ENCODE measurements at places on chromosomes 1 and 21. TPM values are rescaled to one million over a fixed set of nuclear protein-coding genes. Genes with fewer than 3 reads are reported as not detected.

Gene FBLIM1
- 103 TPM for total RNA-seq

Gene ACADM
- total RNA-seq, result 65.1 TPM

Gene RIMS3
- 31.0 TPM for total RNA-seq

Gene ST6GALNAC5
- 2.2 TPM for total RNA-seq

Gene TRIM62
- 16.8 TPM for total RNA-seq

Gene ANGPTL3
- total RNA-seq, result not detected

Gene KCNQ4
- 152 TPM for total RNA-seq

Gene GBP4
- total RNA-seq, result not detected

Gene L1TD1
- total RNA-seq, result not detected

Gene AIRE
- total RNA-seq, result 9.7 TPM

Gene RSPH1
- not detected for total RNA-seq

Gene CD164L2
- not detected for total RNA-seq

Gene NMNAT2
- total RNA-seq, result 7.8 TPM

Gene OLFML2B
- 216 TPM for total RNA-seq

Gene RNF223
- 0.83 TPM for total RNA-seq

Gene CLEC20A
- not detected for total RNA-seq

Gene RGS18
- total RNA-seq, result not detected

Gene LCE2B
- not detected for total RNA-seq

Gene ATP8B2
- 46.9 TPM for total RNA-seq

Gene HIVEP3
- 1.8 TPM for total RNA-seq

Gene KCNJ10
- not detected for total RNA-seq

Gene LY9
- total RNA-seq, result not detected

Gene APCS
- total RNA-seq, result not detected

Gene BTBD8
- total RNA-seq, result 6.0 TPM

Gene CHIT1
- 5.0 TPM for total RNA-seq

Gene SYPL2
- total RNA-seq, result 14.7 TPM

Gene PTPN22
- 2.0 TPM for total RNA-seq

Gene TRAF3IP3
- total RNA-seq, result 0.05 TPM

Gene RNU1-4
- total RNA-seq, result not detected

Gene LRIF1
- total RNA-seq, result 26.3 TPM

Gene CR1
- total RNA-seq, result not detected

Gene PRAMEF18
- not detected for total RNA-seq

Gene KCNJ6
- 18.3 TPM for total RNA-seq

Gene MPZ
- total RNA-seq, result 1.7 TPM

Gene PBX1
- total RNA-seq, result 7.0 TPM

Gene RHD
- total RNA-seq, result not detected

Gene AURKAIP1
- total RNA-seq, result 198 TPM

Gene OR2L5
- not detected for total RNA-seq

Gene C21orf58
- 1.7 TPM for total RNA-seq

Gene GPR37L1
- total RNA-seq, result not detected

Gene TEKT2
- total RNA-seq, result not detected

Gene CD84
- total RNA-seq, result not detected

Gene KRTAP7-1
- total RNA-seq, result not detected

Gene CCDC185
- total RNA-seq, result not detected

Gene PLA2G4A
- not detected for total RNA-seq

Gene CDC42BPA
- 54.3 TPM for total RNA-seq

Gene COL24A1
- 1.3 TPM for total RNA-seq

Gene TNFRSF1B
- total RNA-seq, result 0.26 TPM

Data from myocyte (in vitro differentiated cells).